CD4-positive, alpha-beta T cell (primary cell): ENCODE measurements at places on chromosomes 7 and 10.

GRCh38 chr10:132061465-132061864 lies 4.3 kb upstream of the JAKMIP3 start:
- no peak for DNase-seq

DNA sequence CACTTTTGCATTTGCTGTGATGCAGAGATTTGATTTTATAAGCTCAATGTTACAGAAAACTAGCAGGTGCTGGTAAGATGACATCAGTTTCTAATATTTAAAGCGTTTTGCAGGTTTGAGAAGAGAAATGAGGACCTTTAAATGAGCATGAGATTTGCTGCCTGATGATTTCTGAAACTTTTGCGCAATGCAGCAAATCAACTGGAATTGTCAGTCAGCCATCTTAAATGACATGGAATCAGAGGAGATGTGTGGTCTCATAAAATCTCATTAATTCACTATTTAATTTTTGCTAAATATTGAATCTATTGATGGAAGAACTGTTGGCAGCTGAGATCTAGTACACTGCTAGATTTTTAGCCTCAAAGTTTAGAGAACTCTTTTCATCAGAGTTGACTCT lies 3.9 kb downstream of the RBM17 start:
- DNase-seq: no peak

DNA sequence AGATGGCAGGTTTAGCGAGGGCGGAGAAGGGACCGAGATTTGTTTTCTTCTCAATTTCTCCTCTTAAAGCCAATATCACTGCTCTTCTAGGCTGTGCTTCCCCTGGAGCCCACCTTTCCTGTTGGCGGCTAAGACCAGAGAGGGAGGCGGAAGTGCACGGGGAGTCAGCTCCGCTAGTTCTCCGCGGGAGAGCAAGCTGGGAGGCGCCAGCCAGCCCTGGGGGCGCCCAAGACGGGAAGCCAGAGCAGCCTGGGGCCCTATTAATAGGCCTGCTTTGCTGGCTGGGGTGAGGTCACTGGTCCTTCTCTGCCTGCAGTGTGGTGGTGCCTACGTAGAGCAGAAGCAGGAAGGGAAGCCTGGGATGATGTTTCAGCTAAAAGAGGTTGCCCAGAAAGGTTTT lies 61.6 kb downstream of the LSM5 start:
- DNase-seq: no peak

GRCh38 chr7:115572111-115572510 lies 458.5 kb downstream of the TFEC start:
- DNase-seq: no peak

DNA sequence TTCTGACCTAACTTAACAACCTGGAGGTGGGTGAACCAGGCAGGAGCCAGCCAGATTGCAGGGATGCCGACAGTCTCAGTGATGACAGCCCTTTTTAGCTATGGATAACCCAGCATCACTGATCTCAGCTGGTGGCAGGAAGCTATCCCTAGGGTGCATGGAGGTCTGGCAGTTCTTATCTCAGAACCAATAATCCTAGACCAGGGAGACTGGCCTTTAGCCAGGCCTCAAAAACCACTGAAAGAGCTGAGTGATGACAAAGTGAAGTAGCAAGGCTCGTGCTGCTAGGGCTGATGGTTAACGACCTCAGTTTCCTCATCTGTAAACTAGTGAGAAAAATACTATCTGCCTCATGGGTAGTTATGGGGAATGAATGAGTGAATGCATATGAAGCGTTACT lies 112.5 kb downstream of the RALA start:
- DNase-seq: no peak

GRCh38 chr10:74738985-74739567 lies 87.3 kb upstream of the KAT6B start:
- no peak for DNase-seq

DNA sequence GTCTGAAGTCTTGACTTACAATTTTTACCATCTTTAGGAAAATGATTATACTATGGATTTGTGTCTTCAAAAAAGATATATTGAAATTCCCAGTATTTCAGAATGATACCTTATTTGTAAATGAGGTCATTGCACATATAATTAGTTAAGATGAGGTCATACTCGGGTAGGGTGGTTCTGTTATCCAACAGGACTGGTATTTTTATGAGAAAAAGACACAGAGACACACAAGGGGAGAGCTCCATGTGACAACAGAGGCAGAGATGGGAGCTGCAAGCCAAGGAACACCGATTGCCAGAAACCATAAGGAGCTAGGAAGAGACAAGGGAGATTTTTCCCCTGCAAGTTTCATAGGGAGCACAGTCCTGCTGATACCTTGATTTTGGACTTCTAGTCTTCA lies 356.9 kb downstream of the ARL4A start:
- DNase-seq: no peak

DNA sequence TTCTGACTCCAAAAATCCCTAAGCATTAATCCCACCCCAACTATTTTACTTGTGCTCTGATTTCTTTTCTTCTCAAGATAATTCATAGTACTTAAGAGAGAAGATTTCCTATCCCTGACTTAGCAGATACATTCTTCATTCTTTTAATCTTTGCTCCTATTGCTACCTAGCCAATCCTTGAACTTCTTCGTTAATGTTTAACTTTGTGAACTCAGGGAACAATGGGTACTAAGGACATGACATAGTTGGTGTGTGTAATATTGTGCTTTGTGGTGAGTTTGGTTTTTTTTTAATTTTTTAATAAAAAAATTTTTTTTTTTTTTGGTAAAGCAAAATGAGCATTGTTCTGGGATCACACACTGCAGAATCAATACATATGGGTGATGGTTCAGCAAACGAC lies 166.2 kb downstream of the CHCHD3 start:
- no peak for DNase-seq

GRCh38 chr7:43905956-43906330 lies 453 bp downstream of the URGCP start:
- peak; percentile 34 for DNase-seq

- no peak for DNase-seq
Observed at GRCh38 chr10:123726836-123727235, 60.7 kb downstream of the GPR26 start.

DNA sequence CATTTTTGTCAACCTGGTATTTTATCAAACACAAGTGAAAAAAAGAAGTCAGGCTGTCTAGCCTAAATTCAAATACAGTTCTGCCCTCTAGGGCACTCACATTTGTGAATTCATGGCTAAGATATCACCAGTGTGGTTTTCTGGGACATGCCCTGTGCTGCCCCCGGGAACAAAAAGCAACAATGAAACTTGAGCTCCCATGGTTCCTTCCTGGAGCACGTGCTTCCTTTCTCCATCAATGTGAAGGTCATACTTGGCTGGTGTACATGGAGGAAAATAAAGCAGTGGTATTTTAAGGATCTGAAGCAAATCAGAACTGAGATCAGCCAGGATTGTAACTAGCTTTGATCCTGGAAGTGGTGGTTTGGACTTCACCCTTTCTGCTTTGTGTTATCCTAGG lies 128.9 kb upstream of the FRMD4A start:
- DNase-seq: no peak

GRCh38 chr10:89278034-89278535 lies 23.8 kb upstream of the IFIT2 start:
- DNase-seq: no peak

GRCh38 chr7:127251036-127251464 lies 1.7 kb downstream of the GRM8 start:
- no peak for DNase-seq
